ENCODE measurements at places on chromosomes 1 and 21.

DNA sequence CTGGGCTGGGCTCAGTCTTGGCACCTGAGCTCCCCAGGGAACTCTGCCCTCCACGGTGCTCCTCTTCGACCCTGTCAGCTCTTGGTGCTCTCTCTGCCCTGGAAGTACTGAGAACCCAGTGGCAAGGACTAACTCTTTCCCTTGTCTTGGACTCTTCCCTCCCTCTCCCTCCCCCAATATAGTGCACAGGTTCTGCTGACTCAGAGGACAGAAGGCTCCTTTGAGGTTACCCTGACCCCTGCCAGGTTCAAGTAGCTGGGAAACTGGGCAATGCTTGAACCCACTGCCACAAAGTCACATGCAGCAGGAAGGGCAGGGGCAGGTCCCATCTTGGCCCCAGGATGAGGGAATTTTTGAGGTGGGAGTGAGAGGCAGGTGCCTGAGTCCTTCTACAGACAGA is 20.3 kb downstream of the KCNQ4 start:
- DNase-seq: no peak

GRCh38 chr1:179187043-179187442 is 42.4 kb downstream of the ABL2 start:
- DNase-seq: no peak

DNA sequence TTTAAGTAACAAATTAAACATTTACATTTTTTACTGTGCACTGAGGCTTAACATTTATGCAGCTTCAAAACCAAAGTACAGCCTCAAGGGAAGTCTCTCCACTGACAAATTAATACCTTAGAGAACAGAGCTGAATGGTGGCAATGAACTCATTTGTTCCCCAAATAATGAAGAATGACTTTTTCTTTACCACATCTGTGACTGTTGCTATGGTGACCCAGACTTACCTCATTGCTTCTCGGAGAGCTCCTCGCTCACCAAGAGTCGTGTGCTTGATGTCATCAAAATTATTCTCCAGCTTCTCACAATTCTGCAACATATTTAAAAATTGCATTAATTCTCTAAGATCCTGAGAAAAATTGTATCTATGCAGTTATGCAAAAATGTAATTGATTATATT is 92.9 kb downstream of the DPYD start:
- DNase-seq: no peak

- DNase-seq: no peak
Observed at GRCh38 chr21:26836528-26836927, 8.7 kb downstream of the ADAMTS1 start.

GRCh38 chr1:84997667-84998600 is 1.0 kb upstream of the MCOLN2 start:
- no peak for DNase-seq

- DNase-seq: no peak
Observed at GRCh38 chr1:43822040-43822690, 111.4 kb upstream of the ARTN start.

DNA sequence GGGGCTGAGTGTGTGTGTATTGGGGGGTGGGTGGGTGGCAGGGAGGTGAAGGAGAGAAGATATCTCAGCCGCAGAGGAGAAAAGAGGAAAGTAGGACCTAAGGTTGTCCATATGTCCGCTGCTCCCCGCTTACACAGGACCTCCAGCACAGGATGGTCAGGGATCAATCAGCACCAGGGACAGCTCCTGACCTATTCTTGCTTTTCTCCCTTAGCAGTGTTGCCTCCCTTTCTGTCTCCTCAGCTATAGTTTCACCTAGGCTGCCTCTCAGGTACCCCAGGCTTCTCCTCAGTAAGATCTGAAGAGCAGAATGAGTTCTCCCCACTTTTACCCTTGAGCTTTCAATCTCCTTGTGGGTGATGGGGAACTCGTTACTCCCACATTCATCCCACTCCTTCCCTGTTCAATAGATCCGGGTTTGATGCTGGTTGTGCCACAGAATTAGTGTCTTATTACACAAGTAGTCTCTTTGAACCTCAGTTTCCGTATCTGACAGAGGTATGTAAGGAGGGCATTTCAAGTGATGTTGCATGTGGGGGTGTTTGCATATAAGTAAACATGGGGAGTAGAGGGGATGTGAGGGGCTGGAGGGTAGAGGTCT is 1.4 kb upstream of the DPH2 start:
- no peak for DNase-seq

DNA sequence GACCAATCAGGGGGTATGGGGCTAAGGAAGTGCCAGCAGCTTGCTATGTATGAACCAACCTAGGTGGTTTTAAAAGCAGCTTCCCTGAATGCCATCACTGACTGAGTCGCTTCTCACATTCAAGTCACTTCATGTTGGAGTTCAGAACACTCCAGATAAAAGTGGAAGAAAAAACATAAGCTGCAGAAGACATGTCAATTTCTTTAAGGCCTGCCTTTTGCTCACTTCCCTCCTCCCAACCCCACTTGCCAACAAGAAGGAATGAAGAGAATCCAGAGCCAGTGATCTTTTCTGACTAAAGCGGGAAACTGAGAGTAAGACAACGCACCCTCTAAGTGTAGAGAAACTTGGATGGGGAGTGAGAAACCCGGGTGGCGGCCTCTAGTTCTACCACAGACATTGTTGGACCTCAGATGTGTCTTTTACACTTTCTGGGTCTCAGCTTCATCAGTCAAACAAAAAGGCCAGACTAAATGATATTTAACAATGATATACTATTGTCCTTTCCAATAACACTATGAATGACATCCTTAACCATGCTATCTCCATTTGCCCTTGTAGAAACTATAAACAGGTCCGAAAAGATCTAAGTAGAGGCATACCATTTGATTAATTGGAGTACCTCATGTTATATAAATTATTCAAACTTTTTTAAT is 54.1 kb downstream of the LUZP1 start:
- no peak for DNase-seq

DNA sequence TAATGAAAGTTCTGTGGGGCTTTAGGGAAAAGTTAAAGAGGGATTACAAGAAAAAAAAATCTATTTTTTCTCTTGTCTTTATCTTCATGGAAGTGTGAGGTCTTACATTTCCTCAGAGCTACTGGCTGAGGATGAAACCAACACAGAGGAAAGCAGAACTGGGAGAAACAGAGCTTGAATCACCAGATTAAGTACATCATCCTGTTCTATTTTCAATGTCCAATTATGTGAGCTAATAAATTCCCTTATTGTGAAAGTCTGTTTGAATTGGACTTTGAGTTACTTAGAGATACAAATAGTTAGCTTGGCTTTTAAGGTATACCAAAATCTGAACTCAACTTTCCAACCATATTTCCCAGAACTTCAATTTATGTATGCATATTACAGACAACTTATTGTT is 69.2 kb downstream of the LPGAT1 start:
- no peak for DNase-seq

DNA sequence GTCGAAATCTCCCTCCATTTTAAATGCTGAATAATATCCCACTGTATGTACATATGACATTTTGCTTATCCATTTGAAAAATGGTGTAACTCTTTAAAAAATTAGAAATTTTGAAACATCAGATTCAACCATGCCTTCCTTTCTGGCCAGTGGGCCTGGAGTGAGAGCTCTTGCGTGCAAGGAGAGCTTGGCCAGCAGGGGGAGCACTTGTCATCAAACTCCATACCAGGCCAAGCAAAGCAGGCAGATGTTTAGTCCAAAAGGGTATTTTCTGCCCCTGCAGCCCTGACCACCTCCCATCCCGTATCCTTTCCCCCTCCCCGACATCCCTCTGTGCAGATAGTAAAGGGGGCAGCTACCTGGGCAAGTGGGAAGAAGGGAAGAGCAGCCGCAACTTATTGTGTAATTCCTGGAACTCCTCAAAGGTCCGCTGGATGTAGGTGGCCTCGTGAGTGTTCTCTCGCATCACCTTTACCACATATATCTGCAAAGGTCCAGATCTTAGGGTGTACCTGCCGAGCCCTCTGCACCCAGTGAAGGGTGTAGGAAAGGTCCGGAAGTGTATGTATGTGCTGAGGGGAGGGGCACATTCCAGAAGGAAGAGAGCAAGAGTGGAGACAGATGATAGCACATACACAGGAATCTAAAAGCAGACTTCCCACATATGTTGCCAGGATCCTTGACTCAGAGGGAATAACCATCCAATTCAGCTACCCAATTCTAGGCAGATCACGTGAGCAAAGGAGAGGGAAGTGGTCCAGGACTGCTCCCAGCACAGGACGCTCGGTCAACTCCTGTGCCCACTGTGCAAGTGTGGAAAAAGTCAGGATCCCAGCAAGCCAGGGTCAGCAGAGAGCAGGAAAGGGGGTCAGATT is 19.9 kb upstream of the PPP1R15B start:
- DNase-seq: peak; percentile 72

DNA sequence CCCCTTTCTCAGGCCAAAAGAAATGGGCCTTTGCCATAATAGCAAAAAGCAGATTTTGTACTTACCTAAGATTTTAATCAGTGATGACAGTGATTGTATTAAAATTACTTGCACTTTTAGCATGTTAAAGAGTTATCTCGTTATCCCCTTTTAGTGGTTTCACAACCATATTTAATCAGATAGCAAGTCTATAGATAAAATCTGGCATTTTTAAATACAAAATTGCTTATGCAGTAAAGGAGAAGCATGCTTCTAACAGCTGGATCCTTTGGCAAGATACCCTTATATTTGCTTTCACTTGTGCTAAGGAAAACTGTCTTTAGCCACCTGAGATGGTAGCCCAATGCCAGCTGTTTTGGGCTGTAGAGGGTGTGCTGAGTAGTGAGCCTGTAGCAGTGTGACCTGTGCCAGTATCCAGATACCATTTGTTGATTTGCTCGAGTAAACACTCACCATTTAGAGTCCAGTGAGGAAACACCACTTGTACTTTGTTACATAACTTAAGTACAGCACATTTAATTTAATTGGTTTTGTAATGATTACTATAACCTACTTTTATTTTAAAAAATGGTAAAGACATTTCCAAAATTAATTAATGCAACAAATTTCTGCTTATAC is 314.4 kb upstream of the ZP4 start:
- DNase-seq: no peak

DNA sequence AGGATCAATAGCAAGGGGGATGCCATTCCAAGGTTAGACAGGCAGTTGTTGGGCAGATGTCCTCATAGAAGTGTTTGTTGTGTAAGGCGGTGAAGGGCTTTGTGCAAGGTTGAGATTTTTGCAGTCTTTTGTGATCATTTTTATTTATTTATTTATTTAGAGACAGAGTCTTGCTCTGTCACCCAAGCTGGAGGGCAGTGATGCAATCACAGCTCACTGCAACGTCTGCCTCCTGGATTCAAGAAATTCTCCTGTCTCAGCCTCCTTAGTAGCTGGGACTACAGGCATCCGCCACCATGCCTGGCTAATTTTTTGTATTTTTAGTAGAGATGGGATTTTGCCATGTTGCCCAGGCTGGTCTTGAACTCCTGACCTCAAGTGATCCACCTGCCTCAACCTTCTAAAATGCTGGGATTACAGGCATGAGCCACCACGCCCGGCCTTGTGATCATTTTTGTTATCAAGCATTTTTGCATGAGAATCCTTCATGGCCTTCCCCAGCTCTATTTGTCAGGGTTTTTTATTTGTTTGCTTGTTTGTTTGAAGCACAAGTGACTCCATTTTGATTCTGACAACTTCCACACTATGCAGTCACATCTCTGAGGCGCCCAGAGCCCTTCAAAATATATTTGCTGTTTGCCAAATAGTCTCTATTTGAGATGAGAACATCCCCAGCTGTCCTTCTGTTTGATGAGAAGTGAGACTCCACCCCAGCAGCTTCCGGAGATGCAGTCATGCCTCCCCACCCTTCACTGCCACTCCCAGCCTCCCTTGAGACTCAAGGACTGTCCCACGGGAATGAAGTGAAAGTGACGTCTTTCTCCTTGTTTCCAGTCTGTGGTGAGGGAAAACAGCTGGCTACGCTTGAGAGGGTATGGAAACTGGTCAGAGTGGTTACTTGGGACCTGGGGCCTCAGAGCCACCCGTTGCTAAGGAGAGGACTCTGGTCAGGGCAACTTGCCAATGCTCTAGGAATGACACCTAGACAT is 38.0 kb downstream of the TMEM50B start:
- no peak for DNase-seq

GRCh38 chr1:47777322-47777721 is 219.9 kb downstream of the TRABD2B start:
- no peak for DNase-seq

DNA sequence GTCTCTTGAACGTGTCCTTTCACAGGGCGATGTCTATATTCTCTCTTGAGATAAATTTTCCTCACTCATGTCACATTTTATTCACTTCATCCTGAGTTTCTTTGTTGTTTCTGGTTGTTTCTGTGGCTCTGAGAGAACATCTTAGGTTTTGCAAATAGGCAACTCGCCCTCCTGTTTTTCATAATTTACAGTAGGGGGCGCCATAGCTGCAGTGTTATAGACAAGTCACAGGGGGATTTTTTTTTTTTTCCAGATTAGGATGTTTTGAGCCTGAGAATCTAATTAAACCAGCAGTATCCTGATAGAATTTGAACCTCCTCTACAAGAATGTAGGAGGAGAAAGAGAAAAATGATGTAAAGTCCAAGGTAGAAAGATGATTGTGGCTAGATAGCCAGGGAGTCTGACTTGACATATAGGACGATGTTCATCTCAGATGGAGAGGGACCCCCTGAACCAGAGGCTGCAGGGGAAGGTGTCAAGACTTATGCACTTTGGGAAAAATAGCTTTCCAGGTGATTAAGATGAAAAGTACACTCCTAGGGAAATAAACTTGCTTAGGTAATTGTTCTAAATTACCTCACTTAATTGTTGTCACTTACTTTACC is 76.3 kb downstream of the ZP4 start:
- DNase-seq: no peak

- DNase-seq: no peak
Observed at GRCh38 chr1:160309571-160309970, 24.6 kb upstream of the PEX19 start.

DNA sequence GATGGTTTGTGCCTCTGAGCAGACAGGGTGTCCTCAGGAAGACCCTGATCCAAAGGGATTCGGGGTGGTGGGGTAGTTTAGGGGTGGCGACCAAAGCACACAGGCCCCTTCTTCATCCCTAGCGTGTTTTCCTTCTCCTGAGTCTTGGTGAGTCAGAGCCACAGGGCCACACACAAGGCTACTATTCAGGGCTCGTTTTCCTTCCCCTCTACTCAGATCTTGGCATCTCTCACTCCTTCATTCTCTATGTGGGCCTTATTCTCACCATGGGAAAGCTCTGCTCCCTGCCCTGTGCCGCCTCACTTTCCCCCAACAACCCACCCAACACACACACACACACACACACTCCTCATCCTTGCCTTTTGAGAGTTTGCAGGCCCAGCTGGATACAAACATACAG is 43.6 kb upstream of the WNT2B start:
- DNase-seq: no peak

- DNase-seq: no peak
Observed at GRCh38 chr1:155120253-155120652, 7.4 kb upstream of the EFNA1 start.
